ENCODE measurements at places on chromosomes 1 and 21.

GRCh38 chr21:44738621-44739020, 27.2 kb upstream of the TSPEAR start:
- DNase-seq = no peak

- DNase-seq = no peak
Measured at GRCh38 chr1:205593967-205594366, 37.8 kb downstream of the ELK4 start.

- no peak for DNase-seq
Measured at GRCh38 chr1:54227091-54227602, 27.2 kb downstream of the MRPL37 start.

DNA sequence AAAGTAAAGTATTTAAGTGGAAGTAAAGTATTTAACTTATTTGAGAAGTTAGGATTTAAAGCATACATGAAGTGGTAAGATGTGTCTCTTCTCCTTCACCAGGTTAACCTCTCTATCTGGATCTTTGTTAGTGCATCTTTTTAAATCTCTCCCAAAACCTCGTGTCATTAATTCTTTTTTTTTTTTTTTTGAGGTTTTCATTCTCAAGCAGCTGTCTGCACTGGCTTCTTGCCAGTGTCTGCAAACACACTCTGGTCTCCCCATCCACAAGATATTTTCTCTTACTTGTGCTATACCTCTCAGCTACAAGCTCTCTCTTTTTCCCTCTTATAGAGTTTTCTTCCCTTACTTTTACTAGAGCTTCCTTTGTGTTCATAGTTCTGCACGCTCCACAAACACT, 49.0 kb downstream of the CLDN17 start:
- DNase-seq = no peak

- DNase-seq = no peak
Measured at GRCh38 chr1:154983776-154984466, 777 bp downstream of the FLAD1 start.

GRCh38 chr1:111364690-111365089, 62.8 kb downstream of the OVGP1 start:
- no peak for DNase-seq

DNA sequence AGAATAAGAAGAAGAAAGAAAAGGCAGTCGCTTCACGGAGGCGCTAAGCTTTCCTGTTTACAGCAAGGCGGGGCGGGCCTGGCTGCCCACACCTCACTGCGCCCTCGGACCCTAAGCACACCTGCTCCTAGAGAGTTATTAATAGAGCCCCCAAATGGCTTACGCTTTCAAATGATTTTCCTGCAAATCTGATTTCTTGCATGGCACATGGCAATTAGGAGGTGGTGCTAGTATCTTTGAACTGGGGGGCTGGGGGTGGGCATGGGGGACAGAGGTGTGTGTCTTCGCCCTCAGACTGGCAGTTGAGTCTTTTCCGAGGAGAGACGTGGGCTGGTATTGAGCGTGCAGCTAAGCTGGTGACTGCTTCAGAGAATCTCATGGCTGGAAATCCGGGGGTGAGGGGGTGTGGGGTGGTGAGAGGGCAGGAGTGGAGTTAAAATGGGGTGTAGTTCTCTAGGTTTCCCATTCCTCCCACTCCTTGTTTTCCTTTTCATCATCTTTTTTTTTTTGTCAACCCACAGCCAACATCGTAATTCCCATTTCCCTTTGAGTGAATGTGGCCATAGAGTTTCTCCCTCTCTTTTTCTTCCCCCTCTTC, 1.3 kb downstream of the S1PR1 start:
- no peak for DNase-seq

- peak; percentile 43 for DNase-seq
Measured at GRCh38 chr1:155320661-155321617, at the start of gene RUSC1. RUSC1 (plus strand) TSS chr1:155320894; CDS start chr1:155321774, 880 bp downstream.

DNA sequence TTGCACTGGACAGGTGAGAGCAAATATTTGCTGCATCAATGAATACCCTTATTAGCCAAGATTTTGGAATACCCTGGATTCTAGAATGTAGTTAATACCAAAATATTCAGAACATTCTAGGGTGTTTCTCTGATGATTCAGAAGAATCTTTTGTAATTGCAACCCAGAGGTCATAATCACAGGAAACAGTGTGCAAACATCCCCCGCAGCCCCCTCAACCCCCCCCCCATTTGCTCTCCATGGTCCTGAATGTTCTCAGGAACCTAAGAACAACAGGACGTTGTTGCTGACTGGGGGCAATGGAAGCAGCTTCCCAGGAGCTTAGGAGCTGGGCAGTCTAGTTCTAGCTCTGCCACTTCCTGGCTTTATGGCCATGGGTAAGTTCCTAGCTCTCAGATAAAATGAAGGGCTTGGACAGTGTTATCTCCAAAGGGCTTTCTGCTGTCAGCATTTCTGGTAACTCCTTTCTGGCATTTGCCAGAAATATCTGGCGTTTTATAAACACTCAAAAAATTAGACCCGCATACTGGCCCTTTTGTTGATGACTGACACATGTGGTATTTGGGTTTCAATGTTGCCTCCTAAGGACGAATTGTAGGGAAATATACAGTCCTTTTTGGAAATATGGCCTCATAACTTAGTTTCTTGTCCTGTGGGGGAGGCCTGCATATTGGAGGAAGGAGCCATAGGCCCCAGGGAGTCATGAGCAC, 178.6 kb downstream of the RRAGC start:
- DNase-seq = no peak

DNA sequence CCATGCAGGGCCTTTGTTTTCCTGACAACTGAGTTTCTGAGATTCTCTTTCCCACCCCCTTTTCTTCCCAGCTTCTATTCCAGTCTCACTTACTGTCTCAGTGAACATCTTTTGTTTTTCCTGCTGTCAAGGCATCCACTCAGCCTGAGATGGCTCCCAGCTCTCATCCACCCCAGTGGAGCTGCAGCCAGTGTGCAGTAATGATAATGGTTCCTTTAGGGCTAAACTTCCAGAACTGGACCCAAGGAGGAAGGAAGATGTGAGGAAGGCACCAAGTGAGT, 44.4 kb upstream of the KIRREL1 start:
- no peak for DNase-seq

DNA sequence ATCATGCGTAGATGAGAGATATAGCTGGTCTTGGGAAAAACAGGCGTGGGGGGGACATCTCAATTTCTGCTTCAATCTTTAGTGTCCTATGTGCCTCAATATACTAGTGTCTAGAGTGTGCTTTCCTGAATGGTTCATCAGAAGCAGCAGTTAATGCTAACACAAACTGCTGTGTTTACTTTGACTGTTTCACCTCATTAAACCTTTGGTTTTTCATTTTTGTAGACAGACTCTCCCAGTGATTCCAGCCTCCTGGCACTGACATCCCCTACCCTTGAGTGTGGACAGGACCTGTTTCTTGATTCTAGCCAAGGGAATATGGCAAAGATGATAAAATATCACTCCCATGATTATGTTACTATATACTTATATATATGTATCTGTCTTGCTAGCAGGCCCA, 37.6 kb downstream of the ZYG11A start:
- no peak for DNase-seq

DNA sequence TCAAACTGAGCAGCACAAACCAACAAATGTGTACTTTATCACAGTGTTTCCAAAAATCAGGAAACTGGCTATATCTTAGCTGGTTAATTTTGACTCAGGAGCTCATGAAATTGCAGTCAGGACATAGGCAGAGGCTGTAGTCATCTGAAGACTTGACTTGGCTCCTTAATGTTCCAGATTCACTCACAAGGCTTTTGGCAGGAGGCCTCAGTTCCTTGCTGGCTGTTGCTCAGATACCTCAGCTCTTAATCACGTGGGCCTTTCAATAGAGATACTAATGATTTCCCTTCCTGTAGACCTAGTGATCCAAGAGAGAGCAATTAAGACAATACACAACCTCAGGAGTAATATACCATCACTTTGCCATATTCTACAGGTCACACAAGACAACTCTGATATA, 537.7 kb downstream of the BRINP3 start:
- DNase-seq = peak; percentile 23

GRCh38 chr1:25875154-25875855, at the start of gene PAQR7:
PAQR7 (minus strand) TSS chr1:25875708; CDS start chr1:25863839, 11,869 bp downstream.
- no peak for DNase-seq

DNA sequence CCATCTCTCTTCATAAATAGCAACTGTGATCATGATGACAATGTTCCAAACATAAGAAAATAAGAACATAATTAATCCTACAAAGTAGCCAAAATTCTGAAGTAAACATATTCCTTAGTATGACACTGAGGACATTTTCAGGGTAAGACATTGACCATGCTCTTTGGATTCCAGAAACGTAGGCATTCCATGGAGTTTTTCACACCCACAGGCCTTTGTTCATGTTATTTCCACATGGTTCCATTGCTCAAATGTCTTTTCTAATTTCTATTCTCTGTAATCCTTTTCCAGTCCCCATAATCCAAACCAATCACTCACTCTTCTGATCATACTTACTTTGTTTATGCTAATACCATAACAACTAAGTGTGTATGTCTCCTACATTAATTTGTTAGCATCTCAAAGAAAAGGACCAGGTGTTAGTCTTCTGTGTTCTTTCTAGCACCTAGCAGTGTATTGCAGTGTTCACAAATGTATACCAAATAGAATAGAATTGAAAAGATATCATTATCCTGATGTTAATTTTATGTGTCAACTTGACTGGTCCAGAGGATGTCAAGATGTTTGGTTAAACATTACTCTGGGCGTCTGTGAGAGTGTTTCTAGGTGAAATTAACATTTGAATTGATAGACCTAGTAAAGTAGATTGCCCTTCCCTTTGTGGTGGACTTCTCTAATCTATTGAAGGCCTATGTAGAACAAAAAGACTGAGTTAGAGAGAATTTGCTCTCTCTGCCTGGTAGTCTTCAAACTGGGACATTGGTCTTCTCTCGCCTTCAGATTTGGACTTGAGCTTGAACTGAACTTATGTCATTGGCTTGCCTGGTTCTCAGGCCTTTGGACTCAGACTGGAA, 516.6 kb downstream of the PTPRC start:
- DNase-seq = no peak

GRCh38 chr1:119688810-119689209, 22.9 kb upstream of the PHGDH start:
- no peak for DNase-seq

GRCh38 chr1:172960454-172961208, 90.1 kb downstream of the TNFSF18 start:
- no peak for DNase-seq

DNA sequence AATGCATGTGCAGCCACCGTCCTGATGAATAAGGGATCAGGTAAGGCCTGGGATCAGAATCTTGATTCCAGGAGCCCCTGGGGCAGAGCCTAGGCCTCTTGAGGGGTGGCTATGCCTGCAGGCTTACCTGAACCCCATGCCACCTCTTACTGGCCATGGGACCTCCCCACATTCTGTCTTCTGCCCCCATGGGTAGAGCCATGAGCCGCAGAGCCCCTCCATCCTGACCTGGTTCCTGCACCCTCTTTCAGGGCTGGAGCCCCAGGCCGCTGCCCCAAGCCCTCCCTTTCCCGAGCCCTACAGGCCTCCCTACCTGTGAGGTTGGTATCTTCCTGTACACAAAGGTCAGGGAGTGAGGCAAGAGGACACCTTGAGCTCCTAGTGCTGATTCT, 120.8 kb downstream of the DMRTB1 start:
- DNase-seq = no peak

GRCh38 chr1:98884864-98885263, 119.8 kb downstream of the PLPPR5 start:
- DNase-seq = no peak

- peak; percentile 75 for DNase-seq
Measured at GRCh38 chr1:112522621-112523020, 13.9 kb downstream of the WNT2B start.

DNA sequence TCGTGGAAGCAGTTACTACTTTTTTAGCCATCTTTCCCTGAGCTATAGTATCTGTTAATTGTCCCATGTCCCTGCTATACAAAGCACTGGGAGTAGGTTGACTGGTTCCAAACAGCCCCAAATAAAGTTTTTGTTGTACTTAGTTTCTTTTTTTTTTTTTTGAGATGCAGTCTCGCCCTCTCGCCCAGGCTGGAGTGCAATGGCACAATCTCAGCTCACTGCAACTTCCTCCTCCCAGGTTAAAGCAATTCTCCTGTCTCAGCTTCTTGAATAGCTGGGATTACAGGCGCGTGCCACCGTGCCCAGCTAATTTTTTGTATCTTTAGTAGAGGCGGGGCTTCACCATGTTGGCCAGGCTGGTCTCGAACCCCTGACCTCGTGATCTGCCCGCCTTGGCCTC, 3.3 kb downstream of the NCSTN start:
- DNase-seq = no peak

DNA sequence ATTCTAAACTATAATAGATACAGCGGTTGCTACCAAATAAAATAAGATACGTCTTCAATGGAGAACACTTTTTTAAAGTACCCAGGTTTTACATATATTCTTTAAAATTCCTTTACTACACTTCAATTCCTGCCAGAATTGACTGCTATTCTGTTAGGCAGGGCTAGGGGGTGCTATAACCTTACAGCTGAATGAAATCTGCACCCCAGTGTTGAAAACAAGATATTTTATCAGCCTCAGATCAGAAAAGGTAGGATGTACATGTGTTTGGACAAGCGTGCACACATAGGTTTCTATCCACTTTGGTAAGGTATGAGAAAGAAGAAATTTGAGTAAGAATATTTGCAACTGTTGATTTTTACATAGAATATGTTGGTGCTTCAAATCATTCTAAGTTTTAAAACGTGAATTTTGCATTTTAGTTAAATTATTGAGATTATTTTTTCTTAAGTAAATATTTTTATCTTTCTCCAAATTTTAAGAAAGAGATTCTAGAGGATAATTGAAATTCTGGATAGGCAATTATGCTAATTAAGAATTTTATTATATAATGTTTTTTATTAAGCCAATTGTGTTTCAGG, 490.8 kb upstream of the ADGRL4 start:
- DNase-seq = peak; percentile 44

GRCh38 chr21:45412909-45413611, 8.1 kb downstream of the COL18A1 start:
- no peak for DNase-seq

- DNase-seq = no peak
Measured at GRCh38 chr1:26317612-26318337, at the start of gene CD52. CD52 (plus strand) TSS chr1:26317958; CDS start chr1:26318018, 60 bp downstream.

DNA sequence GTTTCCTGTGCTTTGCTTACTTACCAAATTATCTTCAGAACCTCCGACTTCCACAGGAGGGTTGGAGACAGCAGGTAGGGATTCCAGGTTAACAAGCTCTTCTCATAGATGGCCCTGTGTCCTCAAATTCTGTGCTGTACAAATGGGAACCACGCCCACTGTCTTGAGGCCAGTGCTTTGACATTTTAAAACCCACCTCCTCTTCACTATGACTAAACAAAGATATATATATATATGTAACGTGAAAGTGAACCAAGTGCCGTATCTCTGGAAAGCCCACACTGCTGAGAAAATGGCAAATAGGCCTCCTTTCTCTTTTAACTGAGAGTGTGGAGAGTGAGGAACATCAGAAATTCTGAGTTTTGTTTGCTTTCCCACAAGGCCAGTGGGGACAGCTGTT, 99.6 kb downstream of the ZBTB18 start:
- DNase-seq = no peak

GRCh38 chr1:201310986-201311355, 27.7 kb downstream of the PKP1 start:
- no peak for DNase-seq

- no peak for DNase-seq
Measured at GRCh38 chr1:168583571-168583970, 7.2 kb downstream of the XCL1 start.

All from fibroblast of the conjunctiva (primary cell).